ENCODE measurements at places on chromosomes 1 and 21.
A peak's percentile ranks its signal among the peaks of the same experiment; 100 is the strongest.

GRCh38 chr1:44660176-44660575 is 14.1 kb downstream of the TMEM53 start:
- DNase-seq = no peak

DNA sequence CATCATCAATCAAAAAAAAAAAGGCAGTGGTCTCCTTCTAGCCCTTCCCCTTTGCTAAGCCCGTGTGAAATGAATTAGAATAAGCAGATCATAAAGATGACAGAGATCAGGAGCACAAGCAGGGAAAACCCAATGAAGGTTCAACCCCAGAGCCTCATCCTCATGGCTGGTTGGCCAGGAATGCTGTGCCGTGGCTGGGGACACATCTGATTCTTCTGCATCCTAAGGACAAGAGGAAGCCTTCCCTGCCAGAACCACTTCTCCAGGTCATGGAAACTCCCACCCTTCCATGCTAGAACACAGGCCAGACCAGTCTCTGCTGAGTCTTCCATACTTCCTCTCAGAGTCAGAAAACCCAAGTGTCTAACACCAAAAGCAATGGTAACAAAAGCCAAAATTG is 81.1 kb downstream of the CSMD2 start:
- DNase-seq = no peak

DNA sequence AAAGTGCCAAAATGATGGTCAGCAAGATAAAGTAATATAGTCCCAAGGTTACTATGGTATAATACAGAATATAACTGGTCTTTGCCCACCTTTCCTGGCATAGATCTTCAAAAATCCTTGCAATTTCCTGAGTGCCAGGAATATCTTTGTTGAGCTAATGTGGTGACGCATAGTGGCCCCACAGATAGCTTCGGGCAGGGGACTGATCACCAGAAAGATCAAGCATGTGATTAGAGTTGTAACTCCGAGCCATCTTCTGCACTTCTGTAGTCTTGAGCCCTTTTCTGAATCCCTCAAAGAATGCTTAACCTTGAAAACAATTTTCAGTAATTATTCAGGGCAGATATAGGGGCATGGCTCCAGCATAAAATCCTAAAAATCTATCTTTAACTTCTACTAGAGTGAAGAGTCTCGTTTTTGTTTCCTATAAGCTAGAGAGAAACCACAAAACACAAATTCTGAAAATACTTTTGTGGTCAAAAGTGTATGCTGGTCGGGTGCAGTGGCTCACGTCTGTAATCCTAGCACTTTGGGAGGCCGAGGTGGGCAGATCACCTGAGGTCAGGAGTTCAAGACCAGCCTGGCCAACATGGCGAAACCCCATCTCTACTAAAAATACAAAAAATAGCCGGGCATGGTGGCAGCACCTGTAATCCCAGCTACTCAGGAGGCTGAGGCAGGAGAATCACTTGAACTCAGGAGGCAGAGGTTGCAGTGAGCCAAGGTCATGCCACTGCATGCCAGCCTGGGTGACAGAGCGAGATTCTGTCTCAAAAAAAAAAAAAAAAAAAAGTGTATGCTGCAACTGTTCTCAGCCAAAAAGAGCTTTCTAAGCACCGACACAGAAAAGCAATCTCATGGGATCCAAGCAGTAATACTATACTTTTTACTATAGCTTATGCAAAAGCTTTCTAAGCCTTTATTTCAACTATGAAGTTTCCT is 62.8 kb downstream of the NVL start:
- no peak for DNase-seq

DNA sequence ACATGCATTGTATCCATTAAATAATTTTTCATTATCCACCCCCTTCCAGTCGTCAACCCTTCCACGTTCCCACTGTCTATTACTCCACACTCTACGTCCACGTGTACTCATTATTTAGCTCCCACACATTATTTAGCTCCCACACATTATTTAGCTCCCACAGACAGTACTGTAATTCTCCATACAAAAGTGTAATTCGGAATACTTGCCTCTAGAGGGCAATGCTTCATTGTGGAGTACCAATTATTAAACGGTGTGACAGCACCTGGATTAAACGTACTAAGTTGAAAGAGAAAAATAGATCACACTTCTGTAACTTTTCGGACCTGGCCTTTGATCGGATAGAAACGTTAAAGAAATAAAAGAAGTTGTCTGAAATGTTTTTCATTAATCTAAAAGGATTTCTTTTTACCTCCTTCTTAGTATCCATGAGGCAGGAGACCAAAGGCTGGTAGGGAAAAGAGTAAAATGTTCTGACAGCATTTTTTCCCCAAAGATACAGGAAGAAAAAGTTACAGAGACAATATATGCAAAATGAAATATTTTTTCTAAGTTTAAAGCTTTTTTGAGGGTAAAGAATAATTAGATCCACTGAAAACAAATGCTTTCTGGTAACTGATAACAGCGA is 99.2 kb downstream of the LHX8 start:
- DNase-seq = peak; percentile 50

DNA sequence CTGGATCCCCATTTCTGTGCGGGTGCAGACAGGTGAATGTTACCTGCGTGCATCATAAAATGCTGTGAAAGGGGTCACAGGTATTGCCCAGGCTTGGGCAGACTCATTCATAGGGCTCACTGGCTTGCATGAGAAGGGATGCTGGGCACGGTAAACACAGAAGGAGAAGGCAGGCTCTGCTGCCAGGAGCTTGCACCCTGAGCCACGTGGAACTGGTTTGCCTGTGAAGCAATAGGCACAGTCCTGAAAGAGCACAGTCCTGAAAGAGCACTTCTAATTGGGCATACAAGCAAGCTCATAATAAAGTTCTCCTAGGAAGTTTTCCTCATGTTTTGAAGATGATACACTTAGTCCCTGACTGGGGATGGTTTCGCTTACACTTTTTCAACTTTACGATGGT is 40.9 kb downstream of the GALNT2 start:
- DNase-seq = no peak

DNA sequence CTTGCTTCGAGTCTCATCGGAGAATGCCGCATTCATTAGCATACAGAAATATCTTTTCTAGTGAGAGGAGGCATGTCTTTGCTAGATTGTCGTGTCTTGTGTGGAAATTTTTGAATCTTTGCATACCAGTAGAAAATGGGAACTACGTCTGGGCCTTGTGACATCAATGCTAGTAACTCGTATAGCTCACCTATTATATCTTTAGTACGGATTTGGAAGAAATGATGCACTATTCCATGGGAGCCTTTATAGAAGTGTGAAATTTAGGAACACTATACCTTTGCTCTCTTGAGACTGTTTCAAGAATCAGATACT is 835 bp downstream of the UHMK1 start:
- DNase-seq = peak; percentile 41

GRCh38 chr1:113307771-113308445 is 82.4 kb upstream of the MAGI3 start:
- DNase-seq = no peak

DNA sequence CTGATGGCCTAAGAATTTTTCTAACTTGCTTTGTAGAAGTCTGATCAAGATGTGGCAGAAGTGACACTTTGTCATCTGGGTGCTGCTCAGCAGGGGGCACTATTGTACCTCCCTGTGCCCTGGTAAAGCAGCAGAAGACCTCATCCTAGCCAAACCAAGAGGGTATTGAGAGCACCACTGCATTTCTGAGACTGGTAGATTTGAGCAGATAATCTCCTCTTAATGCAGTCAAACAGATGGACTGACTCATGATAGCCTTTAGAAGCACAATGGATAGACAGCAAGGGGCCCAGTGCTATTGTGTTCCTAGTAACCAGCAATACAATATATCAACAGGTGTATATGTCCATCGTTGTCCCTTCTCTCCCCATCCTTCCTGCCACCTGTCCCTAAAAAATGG is 5.7 kb downstream of the TPM3 start:
- peak; percentile 85 for DNase-seq

DNA sequence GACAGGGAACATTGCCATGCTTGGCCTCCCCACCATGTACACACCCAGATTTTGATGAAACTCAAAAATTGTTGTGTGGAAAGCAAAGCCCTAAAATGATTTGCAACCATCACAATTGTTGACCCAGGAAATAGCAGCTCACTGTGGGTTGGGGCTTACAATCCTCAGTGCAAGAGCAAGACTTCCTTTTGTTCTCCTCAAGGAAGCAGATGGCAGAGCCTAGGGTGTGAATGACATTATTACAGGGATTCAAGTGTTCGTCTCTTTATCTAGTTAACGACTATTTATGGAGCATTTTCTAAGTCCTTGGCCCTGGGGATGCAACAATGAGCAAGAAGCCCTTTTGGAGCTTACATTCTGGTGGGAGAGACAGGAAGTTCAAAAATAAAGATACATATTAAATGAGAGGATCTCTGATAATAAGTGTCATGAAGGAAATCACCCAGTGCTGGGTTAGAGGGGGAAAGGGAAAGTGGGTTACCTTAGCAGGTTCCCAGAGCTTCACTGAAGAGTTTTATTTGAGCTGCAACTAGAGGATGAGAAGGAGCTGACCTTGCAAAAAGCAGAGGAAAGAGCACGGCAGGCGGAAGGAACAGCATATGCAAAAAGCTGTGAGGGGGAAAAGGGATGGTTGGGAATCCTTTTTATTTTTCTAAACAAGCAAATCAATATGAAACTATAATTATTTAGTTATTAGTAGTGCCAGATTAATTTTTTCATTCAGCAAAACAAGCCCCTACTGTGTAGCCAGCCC is 38.5 kb upstream of the ID3 start:
- peak; percentile 93 for DNase-seq

DNA sequence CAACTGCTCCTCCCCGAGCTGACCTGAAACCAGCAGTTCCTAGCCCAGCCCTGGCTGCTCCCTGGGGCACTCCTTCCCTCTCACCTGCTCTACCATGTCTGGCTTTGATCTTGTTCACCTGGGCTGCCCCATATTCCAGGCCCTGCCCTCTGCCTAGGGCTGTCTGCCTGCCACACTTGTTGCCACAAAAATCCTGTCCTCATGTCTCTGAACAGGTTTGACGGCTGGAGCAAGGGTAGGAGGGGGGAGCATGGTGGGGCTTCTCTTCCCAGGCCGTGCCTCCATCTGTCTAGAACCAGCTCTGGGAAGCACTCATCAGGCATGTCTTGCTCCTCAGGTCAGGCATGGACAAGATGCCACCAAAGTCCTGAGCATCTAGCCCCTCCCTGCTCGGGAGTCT is 44.3 kb upstream of the WNT2B start:
- no peak for DNase-seq

DNA sequence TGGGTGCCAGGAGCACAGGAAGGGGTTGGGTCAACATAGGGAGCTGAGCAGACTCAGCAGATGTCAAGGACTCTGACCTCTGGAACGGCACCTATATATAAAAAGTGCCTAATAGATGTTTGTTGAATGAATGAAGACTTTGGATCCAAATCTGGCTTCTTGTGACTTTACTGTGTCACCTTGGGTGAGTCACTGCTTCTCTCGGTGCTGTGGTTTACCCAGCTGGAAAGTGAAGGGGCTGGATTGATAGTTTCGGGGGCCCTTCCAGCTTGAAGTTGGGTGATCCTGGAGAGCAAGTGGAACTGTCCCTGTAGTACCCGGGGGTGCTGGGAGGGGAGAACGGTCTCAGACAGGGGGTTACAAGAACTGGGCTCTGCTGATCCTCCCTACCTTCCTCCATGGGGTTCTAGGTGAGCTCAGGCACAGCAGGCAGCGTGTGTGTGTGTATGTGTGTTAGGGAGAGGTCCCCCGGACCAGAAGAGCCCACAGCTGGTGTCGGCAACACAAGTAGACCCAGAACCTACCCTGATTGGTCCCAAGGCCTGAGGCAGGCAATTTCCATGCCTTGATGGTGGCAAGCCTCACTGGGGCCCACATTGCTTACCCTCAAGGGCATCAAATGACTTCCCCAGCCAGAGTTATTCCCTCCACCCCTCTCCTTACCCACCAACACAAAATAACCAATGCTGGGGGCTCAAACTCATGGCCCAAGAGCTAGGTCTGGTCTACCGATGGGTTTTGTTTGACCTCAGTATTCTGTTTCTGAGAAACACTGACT is 5.5 kb upstream of the PADI1 start:
- DNase-seq = no peak

- DNase-seq = peak; percentile 44
Observed at GRCh38 chr1:237386362-237387143, 344.6 kb downstream of the RYR2 start.

DNA sequence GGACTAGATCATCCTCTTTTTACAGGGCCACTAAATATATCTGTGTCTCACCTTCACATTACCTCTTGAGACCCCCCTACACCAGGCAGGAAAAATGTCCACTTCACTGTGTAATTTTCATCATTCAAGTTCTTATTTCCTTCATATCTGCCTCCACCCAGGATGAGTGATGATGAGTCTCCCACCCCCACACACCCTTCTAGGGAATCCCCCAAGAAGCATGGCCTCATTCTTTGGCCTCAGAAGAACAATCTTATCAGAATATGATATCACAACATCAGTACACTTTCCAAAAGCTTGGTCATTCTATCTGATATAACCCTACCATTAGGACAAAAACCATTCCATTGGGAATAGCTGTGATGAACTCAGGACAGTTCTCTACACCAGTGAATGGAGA is 170.3 kb upstream of the DUSP10 start:
- DNase-seq = no peak

- DNase-seq = no peak
Observed at GRCh38 chr1:32761253-32761877, 55.8 kb downstream of the YARS1 start.

GRCh38 chr21:41817877-41818855 is 51.3 kb upstream of the RIPK4 start:
- DNase-seq = no peak

DNA sequence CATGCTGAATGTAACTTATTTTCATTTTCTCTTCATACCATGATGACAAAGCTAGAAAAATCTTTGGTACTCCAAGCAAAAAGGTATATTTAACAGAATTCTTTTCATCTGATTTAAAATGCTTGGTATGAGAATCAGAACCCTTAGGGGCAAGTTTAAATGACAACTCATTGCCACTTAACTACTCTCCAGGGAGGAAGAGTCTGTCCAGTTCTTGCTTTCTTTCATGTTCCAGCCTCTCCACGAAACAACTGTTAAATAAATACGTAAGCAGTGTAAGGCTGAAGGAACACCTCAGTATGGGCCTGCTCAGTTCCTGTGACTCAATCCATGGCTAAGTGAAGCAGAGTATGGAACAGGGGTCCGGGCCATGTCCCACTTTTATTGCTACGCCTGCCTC is 1.6 kb downstream of the LCE2A start:
- no peak for DNase-seq

DNA sequence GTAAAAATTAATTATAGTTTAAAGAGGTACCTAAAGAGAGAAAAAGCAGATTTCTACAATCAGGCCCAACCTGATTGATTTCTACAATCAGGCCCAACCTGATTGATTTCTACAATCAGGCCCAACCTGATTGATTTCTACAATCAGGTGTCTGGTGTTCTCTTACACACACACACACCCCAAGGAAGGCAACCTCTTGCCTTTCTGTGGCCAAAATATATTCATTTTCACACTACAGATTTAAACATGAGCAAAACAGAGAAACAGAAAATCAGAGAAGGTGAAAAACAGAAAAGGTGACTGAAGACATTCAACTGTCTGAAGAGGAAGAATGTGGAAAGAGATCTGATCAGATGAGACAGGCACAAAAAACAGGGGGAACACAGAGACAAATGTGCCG is 104.5 kb downstream of the SMYD2 start:
- DNase-seq = no peak

GRCh38 chr1:202362212-202362611 is 13.7 kb downstream of the PPP1R12B start:
- no peak for DNase-seq

All from Kasumi-1 (cell line).